ENCODE measurements at places on chromosomes 2 and 18.

GRCh38 chr2:15666861-15667808, 75.5 kb downstream of the DDX1 start:
- no peak for DNase-seq

DNA sequence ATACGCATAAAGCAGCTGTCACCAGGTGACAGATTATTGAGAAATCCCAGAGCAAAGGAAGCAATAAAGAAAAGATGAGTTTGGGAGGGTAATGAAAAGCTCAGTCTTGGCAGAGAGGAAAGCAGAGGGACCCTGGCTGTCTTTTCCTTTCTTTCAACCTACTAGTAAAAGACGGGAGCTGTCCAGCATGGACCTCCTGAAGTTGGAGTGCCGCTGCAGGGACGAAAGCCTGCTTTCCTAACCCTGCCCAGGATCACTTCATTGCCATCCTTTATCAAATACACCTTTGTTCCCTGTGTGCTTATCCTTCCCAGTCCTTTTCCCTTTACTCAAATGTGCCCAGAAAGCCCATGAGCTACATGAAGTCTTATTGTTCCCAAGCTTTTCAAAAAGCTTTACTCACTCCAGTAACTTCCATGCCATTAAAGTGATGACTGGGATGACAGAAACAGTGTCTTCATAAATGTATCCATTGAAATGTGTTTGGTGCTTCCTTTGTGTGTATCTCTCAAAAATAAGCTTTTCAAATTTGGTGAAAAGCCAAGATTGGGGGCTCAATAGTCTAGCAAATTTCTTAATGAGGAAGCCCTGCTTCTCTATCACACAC, 3.7 kb upstream of the SPR start:
- DNase-seq, result no peak

- DNase-seq, result no peak
These were observed 237.5 kb upstream of the SP5 start for GRCh38 chr2:170477630-170478029.

GRCh38 chr2:120876526-120877280, 141.0 kb downstream of the GLI2 start:
- DNase-seq, result no peak

DNA sequence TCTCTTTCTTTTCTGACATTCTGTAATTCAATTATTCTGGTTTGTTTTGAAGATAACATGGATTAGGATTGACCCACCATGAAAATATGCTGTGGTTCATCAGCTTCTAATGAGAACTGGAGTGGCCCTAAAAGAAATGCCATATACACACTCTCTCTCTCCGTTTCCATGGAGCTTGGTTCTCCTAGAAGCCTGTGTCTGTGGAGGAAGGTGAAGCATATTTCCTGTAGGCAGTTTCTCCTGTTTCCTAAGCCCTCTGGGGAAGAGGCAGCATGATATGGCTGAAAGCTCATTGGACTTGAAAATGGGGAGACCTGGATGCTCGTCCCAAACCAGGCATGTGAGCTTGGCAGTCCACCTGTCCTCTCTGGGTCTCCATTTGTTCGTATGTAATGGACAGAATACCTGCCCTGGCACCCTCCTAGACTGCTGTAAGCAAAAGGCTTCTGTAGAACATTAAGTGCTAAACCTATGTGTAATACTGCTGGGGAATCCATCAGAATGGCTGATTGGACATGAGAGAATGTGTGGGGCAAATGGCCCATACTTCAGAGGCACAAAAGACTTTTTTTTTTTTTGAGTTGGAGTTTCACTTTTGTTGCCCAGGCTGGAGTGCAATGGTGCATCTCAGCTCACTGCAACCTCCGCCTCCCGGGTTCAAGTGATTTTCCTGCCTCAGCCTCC, 75.3 kb upstream of the PPP1CB start:
- DNase-seq, result no peak

- DNase-seq, result no peak
These were observed 894.5 kb upstream of the POU3F3 start for GRCh38 chr2:103959174-103960128.

DNA sequence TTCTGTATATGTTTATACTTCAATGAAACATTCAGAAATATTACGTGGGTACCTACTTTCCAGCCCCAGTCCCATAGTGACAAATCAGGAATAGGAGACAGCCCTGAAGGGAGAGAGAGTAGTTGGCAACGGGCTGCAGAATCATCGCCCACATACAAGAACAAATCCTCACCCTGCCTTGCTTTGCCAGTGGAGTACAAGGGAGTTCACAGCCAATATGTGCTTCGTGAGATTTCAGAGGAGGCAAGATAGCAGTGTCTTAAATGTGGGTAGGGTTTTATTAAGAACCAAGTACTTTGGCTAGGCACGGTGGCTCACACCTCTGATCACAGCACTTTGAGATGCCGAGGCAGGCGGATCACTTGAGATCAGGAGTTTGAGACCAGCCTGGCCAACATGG, 40.3 kb upstream of the PKDCC start:
- DNase-seq, result no peak
